C1 segment of cervical spinal cord (tissue), 14 donors: ENCODE measurements at places on chromosomes 12 and 14.
A peak's percentile ranks its signal among the peaks of the same experiment; 100 is the strongest.

DNA sequence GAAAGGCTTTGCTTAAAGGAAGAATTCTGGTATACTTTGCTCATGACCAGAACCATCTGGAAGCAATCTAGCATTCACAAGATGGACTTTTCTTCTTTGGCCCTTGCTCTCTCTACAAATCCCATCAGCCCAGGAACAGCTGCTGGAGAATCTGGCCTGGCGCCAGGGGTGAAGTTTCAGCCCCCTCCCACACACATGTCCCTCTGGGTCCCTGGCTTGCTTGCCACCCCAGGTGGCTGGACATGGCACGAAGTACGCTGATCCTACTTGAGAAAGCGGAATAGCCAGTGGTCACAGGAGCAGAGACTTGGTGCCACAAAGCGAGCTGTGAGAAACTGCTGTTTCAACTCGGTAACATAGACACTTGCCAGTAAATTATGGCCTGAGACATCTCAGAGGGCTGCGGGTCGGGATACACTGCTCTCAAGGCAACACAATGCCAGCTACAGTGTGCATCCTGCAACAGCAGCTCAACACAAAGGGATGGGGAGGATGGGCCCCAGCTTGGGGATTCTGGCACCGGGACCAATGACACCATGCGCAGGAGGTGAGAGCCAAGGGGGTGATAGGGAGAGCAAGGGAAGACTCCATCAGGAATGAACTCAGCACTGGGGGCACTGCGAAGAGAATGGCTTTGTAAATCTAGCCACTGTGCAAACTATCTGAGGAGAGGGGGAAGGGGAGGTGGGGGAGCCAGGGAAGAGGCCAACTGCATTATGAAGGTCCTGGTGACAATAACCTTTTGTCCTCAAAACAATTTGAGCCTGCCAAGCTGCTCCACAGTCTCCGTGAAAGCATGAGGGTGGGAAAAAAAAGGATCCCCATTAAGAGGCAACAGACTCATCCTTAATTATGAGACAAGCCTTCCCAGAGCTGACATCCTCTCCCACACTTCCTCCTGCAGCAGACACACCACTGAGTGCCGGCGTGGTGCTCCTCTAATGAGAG is 219.9 kb downstream of the PPM1H start:
- peak; percentile 47 for DNase-seq

DNA sequence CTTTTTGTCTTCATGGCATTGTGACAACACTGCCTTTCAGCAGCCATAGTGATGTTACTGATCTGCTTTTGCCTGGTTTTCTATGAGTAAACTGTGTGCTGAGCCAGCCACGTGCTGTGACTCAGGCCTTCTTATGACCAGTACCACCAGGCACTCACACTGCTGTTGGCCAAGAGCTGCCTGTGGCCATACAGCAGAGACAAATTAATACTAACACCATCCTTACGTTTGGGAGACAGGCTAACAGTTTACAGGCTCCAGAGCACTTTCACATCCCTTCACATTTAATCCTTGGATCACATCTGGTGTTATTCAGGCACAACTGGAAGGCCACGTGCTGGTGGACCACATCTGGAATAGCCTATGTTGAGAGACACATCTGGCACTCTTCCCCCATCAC is 377.9 kb downstream of the CCDC91 start:
- DNase-seq = no peak

DNA sequence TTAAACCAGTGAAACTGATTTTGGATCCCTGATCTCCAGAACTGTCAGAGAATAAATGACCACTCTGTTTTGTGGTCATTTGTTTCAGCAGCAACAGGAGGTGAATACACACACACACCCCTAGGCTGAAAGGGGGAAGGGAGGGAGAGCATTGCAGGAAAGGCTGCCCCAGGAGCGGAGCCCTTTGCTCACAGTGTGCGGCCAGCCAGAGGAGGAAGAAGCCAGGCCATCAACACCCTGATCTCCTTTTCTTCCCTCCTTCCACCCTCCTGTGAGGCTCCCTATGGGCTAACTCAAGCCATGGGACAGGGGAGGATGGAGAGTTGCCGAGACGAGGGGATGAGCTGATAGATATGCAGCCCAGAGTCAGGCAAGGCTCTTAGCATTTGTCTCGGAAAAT is 211.9 kb downstream of the TBX5 start:
- DNase-seq = no peak

DNA sequence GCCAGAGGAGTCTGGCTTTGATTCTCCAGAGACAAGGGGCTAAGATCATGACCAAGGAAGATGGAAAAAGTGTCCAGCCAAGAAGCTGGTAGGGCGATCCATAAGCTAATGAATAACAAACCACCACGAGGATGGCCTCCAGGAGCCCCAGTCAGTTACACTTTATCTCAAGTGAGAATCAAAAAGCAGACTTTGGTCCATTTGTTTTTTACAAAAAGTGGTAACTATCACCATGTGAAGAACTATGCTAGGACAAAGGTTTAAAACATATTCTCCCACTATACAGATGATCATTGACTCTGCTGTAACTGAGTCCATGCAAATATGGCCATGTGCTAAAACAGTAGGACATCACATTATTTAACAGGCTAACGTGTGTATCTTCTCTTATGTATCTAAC is 13.9 kb downstream of the SETD3 start:
- DNase-seq = no peak

DNA sequence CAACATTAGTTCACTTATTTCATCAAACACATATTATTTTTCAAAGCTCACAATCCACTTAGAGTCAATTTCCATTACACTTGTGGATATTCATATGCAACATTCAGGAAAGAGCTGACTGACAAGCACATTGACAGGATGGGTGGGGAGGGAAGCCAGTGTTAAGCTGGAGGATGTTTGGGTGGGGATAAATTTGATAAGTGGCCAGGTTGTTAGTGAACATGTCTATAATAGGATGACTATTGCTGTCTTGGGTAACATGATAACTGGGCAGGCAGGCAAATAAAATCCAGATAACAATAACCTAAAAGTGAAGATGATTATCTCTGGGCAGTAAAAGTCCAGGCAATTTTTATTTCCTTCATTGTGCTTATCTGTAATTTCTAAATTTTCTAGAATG is 73.8 kb upstream of the OSBPL8 start:
- DNase-seq = no peak

- DNase-seq = no peak
Measured at GRCh38 chr14:58966997-58967396, 221.5 kb upstream of the DAAM1 start.

- no peak for DNase-seq
Measured at GRCh38 chr12:46915082-46915481, 89.3 kb upstream of the SLC38A4 start.

DNA sequence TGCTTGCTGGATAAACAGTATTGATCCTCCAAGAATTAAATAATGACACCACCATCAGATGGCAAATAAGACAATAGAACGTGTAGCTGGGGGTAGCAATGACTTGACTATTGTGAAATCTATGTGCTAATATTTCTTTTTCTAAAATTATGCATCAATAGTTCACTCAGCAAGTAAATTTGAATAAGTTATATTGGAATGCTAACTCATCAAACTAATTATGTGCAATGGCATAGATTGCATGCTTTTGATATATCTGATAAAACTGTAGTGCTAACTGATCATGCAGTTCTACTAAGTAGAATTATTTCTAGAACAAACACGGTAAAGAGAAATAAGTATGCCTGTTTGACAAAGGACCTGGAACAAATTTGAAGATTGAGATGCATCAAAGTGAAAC is 474.4 kb downstream of the NOVA1 start:
- DNase-seq = no peak

DNA sequence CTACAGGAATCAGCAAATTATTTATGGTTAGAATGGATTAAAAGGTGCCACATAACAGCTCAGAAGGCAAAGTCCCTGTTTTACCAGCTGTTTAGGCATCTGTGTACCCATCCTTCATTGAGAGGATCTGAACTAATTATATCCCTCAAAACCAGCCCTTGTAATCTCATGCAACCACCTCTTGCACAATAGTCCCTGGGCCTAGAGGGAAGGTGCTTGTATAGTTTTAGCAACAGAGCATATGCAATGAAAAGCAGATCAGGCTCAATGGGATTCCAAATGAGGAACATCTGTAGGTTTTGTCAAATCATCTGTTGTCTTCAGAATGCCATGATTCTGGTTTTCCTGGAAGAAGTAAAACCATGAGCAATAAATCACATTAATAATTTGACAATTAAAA is 26.0 kb upstream of the GLIPR1L2 start:
- DNase-seq = no peak

DNA sequence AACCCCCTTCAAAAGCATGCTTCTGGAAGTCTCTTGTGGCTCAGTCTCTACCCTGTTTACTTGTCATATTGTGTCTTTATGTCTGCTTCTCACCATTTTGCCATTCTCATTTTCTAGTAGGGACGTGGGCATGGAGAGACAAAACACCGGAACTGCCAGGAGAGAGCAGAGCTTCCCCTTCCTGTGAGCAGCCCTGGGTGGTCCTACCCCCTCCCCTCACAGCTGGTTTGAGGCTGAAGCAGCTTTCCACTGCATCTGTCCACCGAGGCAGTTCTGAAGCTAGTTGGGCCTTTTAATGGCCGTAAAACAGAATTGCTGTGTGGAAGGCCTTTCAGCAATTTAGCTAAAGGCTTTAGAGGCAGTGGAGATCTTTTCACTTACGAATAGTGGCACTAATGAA is 77.0 kb downstream of the PELI2 start:
- DNase-seq = no peak

DNA sequence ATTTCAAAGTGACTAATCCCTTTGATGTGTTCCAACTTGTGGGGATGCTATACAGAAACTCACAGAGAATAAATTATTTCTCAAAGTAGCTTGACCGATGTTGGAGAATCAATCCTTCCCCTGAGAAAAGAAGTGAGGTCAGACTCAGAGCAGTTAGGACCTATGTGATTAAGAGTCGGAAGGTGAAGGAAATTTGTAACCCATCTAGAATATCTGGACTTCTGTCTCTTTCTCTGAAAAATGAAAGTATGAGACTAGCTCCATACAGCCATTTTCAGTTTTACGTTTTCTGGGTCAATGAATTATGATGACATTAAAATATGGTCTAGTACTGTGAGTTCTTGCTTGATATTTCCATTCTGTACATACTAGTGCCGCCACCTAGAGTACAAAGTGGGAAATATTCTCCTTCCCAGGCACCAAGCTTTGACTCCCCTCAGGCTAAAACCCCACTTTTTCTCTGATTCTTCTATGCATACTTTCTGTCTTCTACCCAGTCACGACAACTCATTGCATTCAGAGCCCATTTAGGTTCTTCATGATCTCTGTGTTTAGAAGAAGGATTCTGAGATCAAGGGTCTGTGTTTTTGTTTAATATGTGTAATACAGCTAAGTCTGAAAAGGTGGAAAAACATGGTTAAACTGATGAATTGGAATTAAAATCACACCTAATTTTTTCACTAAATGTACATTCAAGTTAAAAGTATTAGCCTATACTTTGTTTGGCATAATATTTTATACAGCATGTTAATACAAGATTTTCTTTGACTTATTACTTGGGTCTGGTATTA is 6.9 kb upstream of the NTS start:
- DNase-seq = no peak

DNA sequence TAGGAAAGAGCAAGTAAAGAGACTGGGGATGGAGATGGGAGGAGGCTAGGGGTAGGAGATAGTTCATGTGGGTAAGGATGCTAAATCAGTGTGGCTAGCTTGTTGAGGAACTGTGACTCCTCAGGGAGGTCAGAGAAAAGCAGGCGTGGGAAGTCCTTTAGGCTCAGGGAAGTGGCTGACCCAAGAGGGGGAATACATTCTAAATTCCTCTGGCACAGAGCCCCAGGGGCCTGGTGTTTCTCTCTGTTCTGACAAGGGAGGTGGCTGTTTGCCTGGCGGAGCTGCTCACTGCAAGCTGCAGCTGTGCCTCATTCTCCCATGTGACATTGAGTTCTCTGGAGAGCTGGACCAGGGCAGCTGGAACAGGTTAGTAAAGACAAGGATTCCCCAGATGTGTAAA is 152.2 kb upstream of the SLC38A2 start:
- peak; percentile 12 for DNase-seq

DNA sequence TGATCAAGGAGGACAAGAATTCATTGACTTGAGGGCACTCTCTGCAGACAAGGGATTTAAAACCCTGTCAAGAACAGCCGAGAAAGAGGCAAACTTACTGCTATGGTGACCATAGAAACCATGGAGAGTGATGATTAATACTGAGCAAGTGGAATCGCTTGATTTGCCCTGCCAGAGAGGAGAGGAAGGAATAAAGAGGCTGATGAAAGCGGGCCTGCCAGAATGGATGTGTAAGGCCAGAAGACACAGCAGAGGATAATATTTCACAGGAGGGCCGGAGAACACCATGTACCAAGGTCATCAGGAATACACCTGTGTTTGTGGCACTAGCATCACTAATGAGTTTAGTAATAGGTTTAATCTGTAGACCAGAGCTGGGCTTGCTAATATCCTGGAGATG is 221.8 kb upstream of the DCN start:
- DNase-seq = no peak

DNA sequence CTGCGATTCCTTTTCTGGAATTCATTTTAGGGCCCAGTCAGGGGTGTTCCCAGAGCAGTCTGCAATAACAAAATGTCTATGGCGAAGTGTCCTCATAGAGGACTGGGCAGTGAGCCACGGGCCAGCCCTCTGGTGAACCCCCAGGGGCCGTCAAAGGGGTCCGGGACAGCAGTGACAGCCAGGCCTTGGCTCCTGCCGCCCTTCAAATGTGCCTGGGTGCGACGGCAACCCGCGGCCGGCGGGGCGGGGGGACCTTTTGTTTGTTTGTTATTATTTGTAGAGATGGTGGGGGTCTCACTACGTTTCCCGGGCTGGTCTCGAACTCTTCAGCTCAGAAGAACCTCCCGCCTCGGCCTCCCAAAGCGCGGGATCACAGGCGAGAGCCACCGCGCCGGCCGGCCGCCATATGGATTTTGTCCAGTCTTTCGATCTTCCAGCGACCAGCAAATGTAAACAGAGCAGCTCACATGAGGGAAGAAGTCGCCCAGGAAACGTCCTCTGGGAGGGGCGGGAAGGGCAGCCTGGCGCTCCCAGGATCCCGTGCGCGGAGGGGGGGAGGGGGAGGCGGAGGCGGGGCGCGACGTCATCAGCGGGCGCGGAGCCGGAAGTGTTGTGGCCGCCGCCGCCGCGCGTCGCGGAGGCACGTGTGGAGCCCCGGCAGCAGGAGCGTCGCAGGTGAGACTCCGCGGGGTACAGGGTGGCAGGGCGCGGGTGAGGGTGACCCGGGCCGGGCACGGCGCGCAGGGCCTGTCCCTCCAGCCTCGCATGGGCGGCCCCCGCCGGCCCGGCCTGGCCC is at the start of gene TRMT61A:
Gene TRMT61A (plus strand): TSS at position 610 of the 796 bp plus-strand sequence. CDS start 783 bp downstream, outside the sequence.
- DNase-seq = peak; percentile 89

- DNase-seq = no peak
Measured at GRCh38 chr12:13102461-13103195, 839 bp downstream of the GSG1 start.

- DNase-seq = no peak
Measured at GRCh38 chr14:24774187-24774915, 140.4 kb upstream of the GZMB start.

DNA sequence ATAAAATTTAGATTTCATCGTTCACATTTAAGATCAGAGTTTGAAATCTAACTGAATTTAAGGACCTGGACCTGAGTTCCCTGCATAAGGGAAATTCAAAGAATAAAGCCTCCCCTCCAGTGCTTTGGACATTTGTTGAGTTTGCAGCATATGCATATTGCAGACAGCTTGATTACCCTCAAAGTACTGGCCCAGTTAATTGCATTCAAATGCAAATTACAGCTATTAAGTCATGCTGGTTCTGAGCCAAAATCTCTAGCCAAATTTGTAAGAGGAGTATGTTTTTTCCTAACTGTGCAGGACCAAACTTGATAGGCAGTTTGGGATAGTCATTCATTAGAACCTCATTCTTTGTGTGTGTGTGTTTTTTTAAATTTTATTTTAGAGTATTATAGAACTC is 9.1 kb upstream of the KIF21A start:
- no peak for DNase-seq

- DNase-seq = no peak
Measured at GRCh38 chr12:123655420-123655819, 15.5 kb upstream of the TCTN2 start.
